Femur (tissue), 1 donor: ENCODE measurements at places on chromosomes 3 and 15.

- DNase-seq, result no peak
These were observed 64.4 kb upstream of the ACAN start for GRCh38 chr15:88738796-88739195.

- no peak for DNase-seq
These were observed 8.4 kb downstream of the ACSBG1 start for GRCh38 chr15:78225783-78226541.

- DNase-seq, result no peak
These were observed 22.0 kb downstream of the OR5H15 start for GRCh38 chr3:98188545-98188944.

DNA sequence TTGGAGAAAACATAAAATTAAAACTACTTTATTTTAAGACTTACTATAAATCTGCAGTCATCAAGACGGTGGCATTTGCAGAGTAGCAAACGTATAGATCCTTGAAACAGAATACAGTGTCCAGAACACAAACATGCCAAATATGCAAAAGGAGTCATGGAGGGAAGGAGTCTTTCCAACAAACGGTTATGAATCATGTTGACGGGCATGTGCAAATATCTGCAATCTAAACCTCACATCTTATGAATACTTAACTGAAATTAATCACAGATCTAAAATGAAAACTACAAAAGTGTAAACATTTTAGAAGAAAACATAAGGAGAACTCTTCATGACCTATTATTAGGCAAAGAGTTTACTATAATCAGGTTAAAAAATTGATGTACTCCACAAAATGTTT lies 69.4 kb downstream of the TFRC start:
- DNase-seq, result no peak

- DNase-seq, result no peak
These were observed 9.7 kb upstream of the LARP6 start for GRCh38 chr15:70863450-70864218.

- DNase-seq, result no peak
These were observed 9.4 kb upstream of the CAMK1 start for GRCh38 chr3:9779075-9779593.

- no peak for DNase-seq
These were observed 235.2 kb downstream of the GABRB3 start for GRCh38 chr15:26537663-26538062.

DNA sequence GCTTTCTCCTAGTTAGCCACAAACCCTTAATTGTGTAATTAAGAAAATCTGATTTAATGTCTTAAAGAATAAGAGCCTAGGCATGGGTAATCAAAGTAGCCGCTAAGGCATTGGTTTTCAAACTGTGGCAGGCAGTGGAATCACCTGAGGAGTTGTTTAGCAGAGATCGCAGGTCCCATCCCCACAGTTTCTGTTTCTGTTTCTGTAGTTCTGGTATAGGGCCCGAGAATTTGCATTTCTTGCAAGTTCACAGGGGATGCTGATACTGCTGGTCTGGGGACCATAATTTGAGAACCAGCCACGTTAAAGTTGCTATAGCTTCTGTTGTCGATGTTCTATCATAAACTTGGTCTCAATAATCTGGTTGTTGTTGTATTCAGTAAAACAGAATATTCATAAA lies 204.3 kb downstream of the ALCAM start:
- DNase-seq, result no peak

- peak; percentile 42 for DNase-seq
These were observed 53.9 kb downstream of the TMOD3 start for GRCh38 chr15:51883271-51883837.

DNA sequence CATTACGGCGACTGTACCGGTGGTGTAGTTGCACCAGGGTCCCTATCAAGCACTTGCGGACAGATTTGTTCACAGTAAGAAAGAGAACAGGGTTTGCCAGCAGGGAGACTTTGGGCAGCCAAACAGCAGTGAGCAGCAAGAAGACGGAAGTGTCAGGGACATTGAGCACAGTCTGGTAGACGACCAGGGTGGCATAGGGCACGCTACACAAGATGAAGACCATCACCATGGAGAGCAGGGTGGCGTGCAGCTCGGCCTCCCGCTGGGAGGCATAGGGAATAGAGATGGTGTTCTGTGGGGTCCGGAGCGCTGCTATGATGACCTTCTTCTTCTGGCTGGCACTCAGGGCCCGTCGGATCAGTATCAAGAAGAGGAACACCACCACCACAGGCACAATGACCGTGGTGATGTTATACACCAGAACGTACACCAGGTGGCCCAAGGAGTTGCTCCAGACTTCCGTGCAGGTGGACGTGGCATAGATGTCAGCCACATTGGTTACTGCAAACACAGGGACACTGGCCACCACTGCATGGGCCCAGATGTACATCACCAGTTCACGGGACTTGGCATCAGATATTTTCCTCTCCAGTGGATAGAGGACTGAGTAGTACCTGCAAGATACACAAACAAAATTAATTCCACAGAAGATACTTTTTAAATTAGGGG lies 19.1 kb upstream of the FSIP1 start:
- DNase-seq, result no peak

GRCh38 chr15:59812889-59813288 lies 123.8 kb upstream of the BNIP2 start:
- DNase-seq, result no peak

GRCh38 chr15:30953731-30954378 lies 37.6 kb downstream of the MTMR10 start:
- no peak for DNase-seq

- DNase-seq, result no peak
These were observed 882 bp downstream of the JMJD7 start for GRCh38 chr15:41828807-41829141.

DNA sequence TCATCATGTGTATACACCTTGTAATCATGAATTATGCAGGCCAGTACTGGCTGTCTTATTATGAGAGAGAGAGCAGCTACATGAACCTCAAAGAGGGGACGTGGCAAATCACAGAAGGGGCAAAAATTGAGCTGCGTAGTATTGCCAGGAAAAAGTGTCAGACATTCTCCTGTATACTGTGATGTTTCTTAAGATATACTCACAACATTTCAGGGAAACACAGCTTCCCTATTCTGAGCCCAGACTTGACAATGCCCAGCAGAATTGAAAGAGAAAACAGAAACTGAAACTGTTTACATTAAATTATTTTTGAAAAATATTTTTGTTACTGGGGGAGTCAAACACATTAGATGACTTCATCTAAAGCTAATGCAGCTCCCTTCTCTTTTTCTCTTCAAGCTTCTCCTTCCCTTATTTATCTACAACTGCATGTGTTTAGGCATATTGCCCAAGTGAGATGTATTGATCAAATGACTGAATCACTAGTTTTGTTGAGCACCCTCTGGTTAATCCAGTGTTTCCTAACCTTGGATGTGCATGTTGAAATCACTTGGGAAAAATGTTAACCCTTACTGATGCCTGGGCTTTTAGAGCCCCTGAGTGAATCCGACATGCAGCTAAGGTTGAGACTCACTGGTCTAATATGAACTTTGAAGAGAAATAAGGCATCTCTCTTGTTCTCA lies 39.5 kb downstream of the CADPS start:
- no peak for DNase-seq

GRCh38 chr3:42519568-42519962 lies 17.1 kb downstream of the VIPR1 start:
- no peak for DNase-seq

DNA sequence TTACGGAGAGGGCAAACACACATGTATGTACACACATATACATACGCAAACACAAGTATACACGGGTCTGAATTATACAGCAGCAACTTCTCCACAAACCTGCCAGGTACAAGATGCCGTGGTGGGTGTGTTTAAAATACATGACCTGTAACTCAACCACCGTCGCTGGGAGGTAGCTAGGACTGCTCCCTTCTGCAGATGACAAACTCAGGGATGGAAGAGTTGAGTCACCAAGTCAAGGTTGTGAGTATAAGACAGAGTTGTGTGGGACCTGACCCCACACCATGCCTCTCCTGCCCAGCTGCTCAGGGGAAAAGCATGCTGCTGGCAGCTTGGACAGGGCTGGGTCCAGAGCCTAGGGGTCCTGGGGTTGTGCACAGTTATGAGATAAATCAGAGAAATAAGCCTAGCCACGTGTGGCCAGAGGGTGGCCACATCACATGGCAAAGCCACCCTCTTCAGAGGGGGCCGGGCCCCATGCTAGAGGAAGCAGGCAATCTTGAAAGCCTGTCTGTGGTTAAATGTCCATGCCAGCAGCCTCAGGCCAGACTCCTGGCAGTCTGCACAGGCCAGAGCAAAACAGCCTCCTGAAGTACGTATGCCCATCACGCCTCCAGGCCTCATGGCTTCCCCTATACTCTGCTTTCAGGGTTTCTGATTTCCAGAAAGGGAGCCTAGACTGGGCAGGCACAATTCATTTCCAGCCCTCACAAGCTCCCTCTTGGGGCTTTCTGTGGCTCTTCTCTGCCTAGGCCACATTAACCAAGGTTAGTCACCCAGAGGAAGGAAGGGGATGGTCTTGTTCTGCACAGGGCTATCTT lies 107.7 kb upstream of the RPL32 start:
- peak; percentile 76 for DNase-seq

GRCh38 chr3:104245261-104245660 lies 1121.4 kb upstream of the ALCAM start:
- no peak for DNase-seq

DNA sequence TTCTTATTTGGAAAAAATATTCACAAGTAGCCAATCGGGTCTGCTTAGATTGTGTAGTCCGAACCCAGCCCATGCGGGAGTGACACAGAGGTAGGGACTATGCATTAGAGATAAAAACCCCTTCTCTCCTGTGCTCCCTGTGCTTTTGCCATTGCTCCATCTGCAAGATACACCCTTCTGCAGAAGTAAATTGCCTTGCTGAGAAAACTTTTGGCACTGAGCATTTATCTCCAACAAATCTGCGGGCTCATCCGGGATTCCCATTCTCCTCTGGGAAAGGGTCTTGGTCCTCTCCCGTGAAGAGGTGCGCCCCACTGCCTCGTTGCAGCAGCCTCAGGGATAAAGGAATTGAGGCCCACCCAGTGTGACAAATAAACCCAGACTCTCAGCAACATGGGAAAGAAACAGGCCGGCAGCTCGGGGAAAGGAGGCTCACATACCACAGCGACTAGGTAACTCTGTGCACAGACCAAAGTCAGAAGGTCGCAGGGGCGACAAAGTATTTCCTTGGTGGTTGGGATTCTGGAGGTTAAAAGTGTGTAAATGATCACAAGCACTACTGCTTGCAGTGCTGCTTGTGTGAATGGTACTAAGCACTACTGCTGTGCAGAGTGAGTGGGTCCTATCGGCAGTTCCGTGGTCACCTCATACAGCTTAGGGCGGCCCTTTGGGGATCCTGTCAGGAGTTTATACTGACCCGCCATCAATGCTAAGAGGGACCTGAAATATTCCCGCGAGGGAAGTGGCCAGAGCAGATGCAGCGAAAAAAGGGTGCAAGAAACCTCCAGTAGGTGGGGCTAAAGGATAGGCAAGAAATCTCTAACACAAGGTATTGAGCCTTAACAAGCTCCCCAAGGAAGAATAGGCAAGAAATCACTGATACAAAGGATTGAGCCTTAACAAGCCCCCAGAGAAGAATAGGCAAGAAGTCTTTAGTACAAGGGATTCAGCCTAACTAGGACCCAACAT lies 54.3 kb downstream of the GSK3B start:
- no peak for DNase-seq

DNA sequence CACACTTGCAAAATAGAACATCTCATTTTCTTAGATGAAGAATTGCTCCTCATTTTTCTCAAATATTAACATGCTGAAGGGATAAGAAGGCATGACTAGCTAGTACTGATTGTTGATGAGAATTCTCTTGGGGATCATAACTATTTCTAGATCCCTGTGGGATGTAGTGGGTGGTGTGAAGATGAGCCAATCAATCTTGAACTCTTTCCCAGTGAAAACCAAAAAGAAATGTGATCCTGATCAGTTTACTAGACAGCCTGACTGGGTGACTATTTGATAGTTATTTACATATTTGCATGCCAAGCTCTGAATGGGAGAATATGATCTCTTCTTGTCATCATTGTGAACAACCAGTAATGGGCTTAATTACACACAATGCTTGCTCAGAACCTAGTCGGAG lies 63.7 kb downstream of the ZIC1 start:
- no peak for DNase-seq

DNA sequence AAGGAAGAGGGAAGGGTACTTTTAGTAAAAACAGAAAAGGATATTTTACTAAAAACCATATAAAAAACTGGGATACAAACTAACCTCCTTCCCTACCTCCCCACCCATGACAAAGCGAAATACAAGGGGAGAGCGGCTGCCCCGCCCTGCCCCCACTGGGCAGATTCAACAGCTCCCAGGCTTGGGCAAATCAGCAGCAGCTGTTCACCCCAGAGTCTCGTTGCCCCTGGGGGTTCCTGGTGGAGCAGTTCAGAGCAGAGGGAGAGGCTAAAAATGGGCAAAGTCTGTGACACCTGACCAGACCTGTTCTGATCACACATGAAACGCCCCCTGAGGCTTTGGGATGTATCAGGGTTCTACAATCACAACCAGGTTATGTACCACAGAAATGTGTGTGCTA lies 2.5 kb upstream of the ETFA start:
- DNase-seq, result no peak

- peak; percentile 83 for DNase-seq
These were observed 384 bp downstream of the KNL1 start for GRCh38 chr15:40594429-40594836.
